Effector memory CD4-positive, alpha-beta T cell (primary cell): ENCODE measurements at places on chromosomes 1 and 21.

GRCh38 chr1:110538075-110538474 lies 19.1 kb upstream of the KCNA10 start:
- no peak for DNase-seq

DNA sequence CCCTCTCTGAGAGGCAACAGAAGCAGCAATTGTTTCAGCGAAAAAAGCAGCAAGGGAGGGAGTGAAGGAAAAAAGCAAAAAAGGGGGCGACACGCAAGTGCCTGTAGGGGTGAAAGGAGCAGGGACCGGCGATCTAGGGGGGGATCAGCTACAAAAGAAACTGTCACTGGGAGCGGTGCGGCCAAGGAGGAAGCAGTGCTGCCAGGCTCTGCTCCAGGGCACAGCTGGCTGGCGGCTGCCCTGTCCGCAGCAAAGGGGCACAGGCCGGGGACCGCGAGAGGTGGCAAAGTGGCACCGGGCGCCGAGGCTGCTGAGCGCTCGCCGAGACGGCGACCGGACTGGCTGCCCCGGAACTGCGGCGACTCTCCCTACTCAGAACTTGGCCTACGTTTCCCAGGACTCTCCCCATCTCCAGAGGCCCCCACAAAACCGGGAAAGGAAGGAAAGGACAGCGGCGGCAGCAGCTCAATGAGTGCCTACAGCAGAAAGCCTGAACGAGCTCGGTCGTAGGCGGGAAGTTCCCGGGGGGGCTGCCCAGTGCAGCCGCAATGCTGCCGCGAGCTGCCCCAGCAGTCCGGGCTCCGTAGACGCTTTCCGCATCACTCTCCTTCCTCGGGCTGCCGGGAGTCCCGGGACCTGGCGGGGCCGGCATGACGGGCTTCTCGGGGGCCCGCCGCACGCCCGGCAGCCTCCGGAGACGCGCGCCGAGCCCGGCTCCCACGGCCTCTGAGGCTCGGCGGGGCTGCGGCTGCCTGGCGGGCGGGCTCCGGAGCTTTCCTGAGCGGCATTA lies 1.0 kb upstream of the CDKN2C start:
- peak; percentile 53 for DNase-seq

- peak; percentile 38 for DNase-seq
These were observed 68.9 kb downstream of the TENT5C start for GRCh38 chr1:117674521-117675400.

DNA sequence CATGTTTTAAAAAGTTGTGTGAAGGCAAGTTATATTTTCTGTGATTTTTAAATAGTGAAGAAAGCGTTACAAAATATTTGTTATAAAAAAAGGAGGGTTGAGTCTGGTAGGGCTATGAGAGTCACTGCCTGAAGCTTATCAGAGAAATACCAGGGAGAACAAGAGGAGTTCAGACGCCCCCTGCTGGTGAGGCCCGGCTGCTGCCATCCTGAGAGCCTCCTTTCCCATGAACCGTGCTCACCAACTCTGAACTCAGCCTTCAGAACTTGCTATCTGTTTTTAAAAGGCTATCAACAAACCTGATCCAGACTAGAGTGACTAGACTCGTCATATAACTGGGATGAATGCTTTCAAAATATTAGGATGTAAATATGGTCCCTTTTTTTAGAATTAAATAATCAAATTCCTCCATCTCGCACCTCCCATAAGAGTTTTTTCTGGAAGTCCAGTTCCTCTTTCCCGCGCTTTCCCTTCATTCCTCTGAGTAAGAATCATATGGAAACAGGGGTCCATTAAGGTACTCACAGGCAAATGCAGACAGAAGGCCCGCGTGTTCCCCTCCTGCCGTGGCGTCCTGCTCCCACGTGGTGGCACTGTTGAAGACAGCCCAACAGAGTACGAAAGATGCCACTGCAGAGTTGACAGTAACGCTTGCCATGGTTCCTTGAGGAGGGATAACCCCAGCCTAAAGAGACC lies 26.2 kb upstream of the SPATA6 start:
- peak; percentile 4 for DNase-seq

DNA sequence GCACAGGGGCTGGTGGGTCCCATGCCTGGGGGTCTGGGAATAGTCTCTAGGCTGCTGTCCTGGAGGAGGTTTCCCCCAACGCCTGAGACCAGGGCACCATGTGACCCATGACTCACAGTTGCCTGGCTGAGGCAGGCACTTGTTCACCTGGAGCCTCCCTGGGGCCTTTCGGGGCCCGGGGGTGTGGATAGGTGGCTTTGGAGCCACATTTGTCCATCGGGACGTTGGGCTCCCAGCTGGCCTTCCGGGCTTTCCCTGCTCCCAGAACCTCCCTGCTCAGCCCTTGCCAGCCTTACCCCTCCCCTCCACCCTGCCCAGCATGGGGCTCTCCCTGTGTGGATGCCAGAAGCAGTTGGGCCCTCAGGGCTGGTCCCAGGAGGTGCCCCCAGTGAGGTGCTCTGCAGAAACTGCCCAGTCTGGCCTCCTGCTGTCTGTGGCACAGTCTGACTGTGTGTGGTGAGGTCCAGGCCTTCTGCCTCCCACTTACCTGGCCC lies 14.2 kb downstream of the COL6A1 start:
- no peak for DNase-seq
